ENCODE measurements at places on chromosomes 1 and 21. TPM values are rescaled to one million over a fixed set of nuclear protein-coding genes. Genes with fewer than 3 reads are reported as not detected.

GRCh38 chr1:160342526-160342925 lies 524 bp downstream of the COPA start:
- DNase-seq: peak; percentile 74
- peak overlapping the region; percentile 96 for H3K4me3 ChIP-seq
- peaks cover 41% of the 10 kb centered on the region for H3K36me3 ChIP-seq
- peak overlapping the region; percentile 97 for H3K27ac ChIP-seq
- peaks cover 44% of the 10 kb centered on the region for H3K4me1 ChIP-seq
- H3K27me3 ChIP-seq: no peaks in the 10 kb centered on the region

DNA sequence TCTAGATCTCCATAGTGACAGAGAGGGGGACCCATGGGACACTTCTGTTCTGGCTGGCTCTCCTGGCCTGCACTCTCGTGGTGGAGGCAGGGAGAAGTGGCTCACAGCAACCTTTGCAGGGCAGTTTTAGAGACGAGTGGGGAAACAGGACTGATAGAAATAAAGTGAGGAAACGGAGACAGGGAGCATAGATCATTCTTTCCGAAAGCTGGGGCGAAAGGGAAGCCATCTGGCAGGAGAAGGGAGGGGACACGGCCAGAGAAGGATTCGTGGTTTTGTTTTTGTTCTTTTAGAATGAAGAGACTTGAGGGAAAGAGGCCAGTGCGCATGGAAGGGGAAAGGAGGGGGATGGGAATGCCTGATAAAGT lies 3.5 kb downstream of the TIE1 start:
- no peak overlapping the region for H3K4me3 ChIP-seq
- no peaks in the 10 kb centered on the region for H3K36me3 ChIP-seq
- H3K27ac ChIP-seq: no peak overlapping the region
- H3K27me3 ChIP-seq: no peaks in the 10 kb centered on the region

DNA sequence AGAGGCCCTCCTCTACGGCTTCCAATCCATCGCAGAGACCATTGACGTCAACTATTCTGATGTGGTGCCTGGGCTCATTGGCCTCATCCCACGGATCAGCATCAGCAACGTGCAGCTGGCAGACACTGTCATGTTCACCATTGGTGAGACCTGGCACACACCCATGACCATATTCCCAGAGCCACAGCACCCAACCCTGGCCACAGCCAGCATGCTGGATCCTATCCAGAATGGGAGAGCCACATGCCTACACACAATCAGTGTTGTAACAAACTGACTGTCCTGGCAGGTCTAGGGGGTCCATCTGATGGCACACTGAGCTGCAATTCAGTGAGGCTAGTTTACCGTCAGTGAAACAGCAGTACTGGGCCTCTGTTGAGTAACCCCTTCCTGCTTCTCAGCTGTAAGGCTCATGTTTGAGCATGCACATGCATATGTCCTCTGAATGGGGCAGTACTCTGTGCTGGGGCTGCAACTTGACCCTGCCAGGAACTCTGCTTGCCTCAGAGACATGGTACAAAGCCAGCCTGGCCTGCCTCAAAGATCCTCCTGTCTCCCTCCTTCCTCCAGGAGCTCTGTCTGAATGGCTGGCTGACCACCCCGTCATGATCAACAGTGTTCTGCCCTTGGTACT lies 10.8 kb downstream of the IPO13 start:
- peaks cover 2% of the 10 kb centered on the region for H3K4me1 ChIP-seq
- H3K36me3 ChIP-seq: peaks cover 21% of the 10 kb centered on the region
- no peak overlapping the region for H3K27ac ChIP-seq
- H3K4me3 ChIP-seq: no peak overlapping the region

DNA sequence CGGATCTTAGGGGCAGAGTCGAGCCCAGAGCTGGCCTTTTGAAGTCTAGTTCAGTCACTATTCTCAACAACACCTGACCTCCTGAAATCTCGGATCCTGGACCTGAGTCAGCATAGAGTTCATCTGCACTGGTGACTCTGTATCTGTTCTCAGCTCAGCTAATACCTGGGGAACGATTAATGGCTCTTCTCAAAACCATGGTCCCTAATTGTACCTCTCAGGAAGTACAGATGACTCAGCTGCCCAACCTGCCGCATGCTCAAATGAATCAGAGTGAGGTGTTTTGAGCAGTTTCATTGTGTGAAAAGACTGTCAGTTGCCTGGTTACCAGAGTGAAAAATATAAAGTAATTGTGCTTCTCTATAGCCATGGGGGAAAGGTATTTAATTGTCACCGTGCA lies 89.2 kb downstream of the SLC35F3 start:
- no peaks in the 10 kb centered on the region for H3K4me1 ChIP-seq
- H3K27ac ChIP-seq: no peak overlapping the region
- peaks cover 4% of the 10 kb centered on the region for H3K27me3 ChIP-seq

GRCh38 chr1:239617731-239618130 lies 231.4 kb downstream of the CHRM3 start:
- DNase-seq: no peak
- H3K4me3 ChIP-seq: no peak overlapping the region
- no peak overlapping the region for H3K27ac ChIP-seq
- H3K27me3 ChIP-seq: peaks cover 1% of the 10 kb centered on the region
- no peaks in the 10 kb centered on the region for H3K4me1 ChIP-seq

DNA sequence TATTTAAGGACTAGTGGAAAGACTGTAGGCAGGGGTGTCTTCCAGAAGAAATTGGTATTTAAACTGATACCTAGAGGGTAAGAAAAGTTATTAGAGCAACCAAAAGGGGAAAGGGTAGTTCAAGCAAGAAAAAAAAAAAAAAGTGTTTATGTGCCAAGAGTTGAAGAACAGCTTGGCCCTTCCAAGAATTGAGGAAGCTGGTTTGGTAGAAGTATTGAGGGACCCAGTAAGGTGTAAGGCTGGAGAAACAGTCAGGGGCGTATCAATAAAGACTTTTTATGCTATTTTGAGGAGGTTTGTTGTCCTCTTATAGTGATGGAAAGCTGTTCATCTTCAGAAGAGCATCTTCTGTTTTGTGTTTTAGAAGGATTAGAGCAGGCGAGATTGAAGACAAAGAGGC lies 108.3 kb downstream of the PTPRC start:
- peaks cover 14% of the 10 kb centered on the region for H3K4me1 ChIP-seq
- no peak overlapping the region for H3K4me3 ChIP-seq
- H3K27me3 ChIP-seq: no peaks in the 10 kb centered on the region
- H3K36me3 ChIP-seq: peaks cover 38% of the 10 kb centered on the region

The HSPA6 gene
- total RNA-seq: 1.2 TPM

The CHODL gene
- not detected for total RNA-seq

The RXRG gene
- not detected for total RNA-seq
